Foreskin fibroblast (primary cell): ENCODE measurements at places on chromosomes 5 and 9.

GRCh38 chr9:70324963-70325362 lies 66.2 kb downstream of the SMC5 start:
- peak; percentile 90 for DNase-seq

- no peak for DNase-seq
Observed at GRCh38 chr5:179268399-179268952, 76.8 kb downstream of the ADAMTS2 start.

DNA sequence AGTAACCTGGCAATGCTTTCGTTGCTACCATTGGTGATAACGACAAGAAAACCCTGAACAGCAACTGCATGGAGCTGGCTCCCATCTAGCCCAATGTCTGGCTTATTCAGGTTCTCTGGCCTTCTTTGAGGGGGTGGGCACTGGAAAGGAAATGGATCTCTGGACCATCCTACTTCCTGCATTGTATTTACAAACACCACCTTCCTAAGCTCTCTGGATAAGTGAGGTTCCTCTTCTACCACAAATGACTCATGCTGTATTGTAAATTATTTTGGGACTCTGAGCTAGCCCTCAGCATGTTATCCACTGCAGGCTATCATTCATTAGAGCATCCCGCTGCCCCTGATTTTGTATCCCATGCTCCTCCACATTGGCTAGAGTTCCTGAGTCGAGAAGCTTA lies 136.9 kb upstream of the KLF9 start:
- peak; percentile 17 for DNase-seq

DNA sequence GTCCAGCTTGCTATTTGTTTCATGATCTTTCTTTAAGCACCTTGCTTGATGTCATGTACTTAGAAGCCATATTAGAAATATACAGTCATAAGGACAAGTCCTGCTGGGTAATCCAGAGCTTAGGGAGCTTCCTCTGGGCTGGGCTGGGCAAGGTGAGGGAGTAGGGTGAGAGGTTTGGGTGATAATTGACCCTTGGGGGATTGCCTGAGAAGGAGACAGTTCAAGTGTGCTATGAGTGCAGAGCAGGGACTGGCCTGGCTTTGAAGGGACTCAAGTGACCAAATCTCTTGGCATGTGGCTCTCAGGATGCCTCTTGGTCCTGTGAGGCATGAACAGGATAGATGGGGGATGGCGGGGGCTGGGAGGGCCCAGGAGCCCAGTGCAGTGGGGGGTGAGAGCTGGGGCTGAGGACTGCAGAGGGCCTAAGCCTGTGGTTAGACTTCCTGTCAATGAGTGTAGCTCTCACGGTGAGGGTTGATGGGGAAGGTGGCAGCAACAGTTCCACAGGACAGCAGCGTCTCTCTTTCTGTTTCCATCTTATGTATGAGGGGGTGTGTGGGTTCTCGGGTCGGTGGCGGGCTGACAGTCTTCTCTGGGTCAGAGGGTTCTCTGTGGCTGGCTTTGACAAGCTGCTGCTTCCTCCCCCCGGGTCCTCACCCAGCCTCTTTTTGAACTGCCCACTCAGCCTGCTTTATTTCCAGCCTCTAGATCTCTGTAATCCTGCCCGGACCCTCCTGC lies 53.5 kb downstream of the RGS3 start:
- DNase-seq: no peak

- no peak for DNase-seq
Observed at GRCh38 chr5:133366438-133366837, 245.9 kb downstream of the FSTL4 start.

DNA sequence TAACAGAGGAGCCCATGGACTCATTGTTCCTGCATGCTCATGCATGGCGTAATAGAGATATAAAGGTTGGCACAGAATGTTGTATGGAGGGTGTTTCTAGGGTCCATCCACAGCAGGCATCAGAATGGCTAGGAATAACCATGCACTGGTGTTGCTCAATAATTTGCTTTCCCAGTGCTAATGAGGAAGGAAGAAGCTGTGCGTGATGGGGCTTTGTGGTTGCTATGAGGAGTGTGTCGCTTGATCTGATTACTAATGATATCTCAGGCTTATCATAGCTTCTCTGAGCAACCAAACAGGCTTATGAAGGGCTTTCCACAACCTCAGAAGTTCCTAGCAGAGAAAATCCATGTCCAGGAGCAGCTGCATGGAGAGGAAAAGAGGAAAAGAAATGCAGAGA lies 151.3 kb upstream of the TRPC7 start:
- no peak for DNase-seq

DNA sequence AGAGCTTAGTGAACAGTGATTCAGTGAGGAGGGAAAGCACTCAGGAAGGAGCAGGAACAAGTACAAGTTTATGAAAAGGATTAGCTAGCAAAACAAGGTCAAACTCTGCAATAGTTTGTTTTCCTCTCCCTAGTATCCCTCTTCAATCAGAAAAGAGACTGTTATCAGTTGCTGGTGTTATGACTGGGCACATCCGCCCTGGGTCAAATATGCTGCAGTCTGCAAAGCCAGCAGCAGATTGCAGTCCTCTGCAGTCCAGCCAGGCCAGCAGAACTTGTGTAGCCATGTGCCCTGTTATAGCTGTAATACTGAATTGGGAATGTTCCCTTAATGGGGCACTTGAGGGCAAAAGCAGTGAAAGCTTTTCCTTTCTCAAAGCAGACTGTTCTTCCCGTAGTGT lies 12.0 kb downstream of the PCDHAC2 start:
- no peak for DNase-seq
